Dorsolateral prefrontal cortex (tissue), 122 donors: ENCODE measurements at places on chromosomes 12 and 14.

DNA sequence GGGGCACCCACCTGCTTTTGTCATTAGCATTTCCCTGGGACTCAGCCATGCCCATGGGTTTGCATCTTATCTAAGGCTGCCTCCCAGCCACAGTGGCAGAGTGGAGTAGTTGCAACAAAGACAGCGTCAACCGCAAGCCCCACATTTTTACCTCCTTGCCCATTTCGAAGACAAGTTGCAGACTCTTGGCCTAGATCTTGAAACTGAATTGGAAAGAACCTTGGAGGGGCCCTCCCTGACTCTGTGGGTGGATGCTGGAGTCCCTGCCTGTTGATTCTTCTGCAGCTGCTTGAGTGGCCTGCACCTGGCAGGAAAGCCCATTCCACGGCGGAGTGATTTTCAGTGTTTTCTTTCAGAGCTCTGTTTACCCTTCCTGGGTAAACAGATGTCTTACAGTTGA lies 309.0 kb downstream of the VRK1 start:
- no peak for DNase-seq

DNA sequence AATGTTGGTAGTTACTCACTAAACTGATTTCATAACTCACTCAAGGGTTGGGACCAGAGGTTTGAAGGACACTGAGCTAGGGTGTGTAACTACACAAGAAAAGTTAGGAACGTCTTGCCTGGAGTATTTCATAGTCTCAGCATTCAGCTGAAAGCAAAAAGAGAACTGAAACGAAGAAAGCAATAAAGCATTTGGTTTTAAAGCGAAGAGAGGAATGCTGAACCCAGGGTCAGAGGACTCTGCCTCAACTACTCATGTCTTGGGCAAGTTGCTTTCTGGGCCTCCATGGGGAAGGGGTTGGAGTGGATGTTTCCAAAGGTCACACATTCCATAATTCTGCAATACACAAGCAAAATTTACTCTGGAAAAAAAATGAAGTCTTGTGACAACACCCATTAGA lies 1.4 kb downstream of the GNS start:
- no peak for DNase-seq

GRCh38 chr12:48459259-48459658 lies 13.1 kb upstream of the ANP32D start:
- no peak for DNase-seq

DNA sequence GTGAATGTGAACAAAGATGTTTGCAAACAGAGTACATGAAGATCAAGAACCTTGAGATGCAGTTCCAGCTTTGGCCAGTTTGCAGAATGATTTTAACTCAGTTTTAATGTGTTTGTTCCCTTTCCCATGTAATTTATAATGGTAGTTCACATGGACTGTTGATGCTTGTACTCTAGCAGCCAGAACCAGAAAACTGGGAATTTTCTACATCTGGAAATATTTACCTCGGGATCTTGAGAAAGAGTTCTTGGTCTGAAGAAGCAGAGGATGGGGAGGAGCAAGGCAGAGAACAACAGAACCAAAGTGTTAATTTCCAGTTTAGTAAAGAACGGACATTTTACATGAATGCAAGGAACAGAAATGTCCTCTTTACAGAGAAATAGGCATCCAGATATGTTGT lies 37.0 kb upstream of the PMCH start:
- DNase-seq, result no peak

DNA sequence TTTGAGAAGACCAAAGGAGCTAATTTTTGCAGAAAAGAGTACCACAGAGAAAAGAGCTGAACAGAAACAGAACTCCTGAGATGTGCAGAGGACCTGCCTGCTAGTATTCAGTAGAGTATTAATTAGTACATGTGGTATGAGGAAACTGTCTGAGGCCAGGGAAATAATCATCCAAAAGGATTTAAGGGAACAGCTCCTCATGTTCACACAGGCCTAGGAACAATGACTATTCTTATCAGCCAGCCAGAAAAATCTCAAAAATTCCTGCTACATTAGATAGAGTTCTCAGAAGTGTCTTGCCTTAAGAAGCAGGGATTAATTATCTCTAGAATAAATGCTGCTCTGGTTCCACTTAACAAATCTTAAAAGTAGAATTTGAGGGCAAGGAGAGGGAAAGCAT lies 36.4 kb downstream of the PKP2 start:
- no peak for DNase-seq

GRCh38 chr12:122021193-122021821 lies 377 bp upstream of the BCL7A start:
- no peak for DNase-seq

DNA sequence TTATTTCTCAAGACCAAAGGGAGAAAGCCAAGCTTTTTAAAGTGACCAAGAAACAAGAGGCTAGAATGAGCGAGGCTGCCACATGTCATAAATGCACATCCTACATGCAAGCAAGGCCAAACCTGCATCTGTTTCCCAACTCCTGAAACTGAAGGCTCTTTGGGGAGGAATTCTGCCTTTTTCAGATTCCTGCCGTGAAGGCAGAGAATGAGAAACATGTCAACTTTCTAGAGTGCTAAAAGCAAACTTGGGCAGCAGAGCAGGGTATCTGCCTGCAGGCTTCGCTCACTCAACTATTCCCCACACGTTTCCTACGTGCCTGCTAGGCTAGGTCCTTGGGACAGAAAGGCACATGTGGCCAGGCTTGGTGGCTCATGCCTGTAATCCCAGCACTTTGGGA lies 15.2 kb downstream of the DPF3 start:
- no peak for DNase-seq

GRCh38 chr14:35336494-35337268 lies 44.5 kb downstream of the PSMA6 start:
- DNase-seq, result no peak

DNA sequence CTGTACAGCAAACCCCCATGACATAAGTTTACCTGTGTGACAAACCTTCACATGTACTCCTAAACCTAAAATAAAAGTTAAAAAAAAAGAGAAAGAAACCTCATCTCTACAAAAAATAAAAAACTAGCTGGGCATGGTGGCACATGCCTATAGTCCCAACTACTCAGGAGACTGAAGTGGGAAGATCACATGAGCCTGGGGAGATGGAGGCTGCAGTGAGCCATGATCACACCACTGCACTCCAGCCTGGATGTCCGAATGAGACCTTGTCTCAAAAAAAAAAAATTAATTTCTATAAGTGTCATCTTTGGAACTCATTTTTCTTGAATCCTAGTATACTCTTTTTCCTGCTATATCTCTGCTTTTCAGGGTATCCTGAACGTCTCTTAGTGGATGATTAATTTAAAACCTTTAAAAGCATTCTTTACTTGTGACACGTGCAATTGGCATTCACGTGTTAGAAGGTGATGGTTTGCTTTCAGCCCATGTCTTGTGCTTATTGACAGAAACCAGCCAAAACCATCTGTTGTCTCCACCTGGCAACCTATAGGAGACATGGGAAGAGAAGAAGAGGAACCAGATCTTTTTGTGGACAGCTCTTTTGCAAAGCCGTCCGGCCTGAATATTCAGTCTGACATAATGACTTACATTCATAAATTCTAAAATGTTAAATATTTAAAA lies 30.6 kb upstream of the PPFIBP1 start:
- DNase-seq, result no peak

GRCh38 chr14:101873991-101874390 lies 90.4 kb upstream of the DYNC1H1 start:
- DNase-seq, result no peak

DNA sequence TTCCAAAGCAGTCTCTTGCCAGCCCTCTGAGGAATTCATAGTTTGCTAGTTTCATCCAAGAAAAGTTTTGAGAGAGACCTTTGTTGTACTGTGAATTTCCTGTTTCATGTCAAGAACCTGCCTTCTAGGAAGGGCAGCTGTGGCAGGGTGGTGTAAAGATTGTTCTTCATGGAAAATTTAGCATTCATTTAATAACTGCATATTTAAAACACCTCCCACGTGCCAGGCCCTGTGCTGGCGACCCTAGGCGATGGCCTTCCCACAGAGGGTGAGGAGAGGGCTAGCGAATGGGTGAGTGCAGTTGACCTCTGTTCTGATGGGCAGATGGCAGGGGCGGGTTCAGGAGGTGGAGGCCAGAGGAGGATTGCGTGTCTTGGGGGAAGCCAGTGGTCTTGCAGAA lies 43.2 kb downstream of the MLXIP start:
- no peak for DNase-seq
